ENCODE measurements at places on chromosomes 2 and 18. TPM values are rescaled to one million over a fixed set of nuclear protein-coding genes. Genes with fewer than 3 reads are reported as not detected.

TUBA3D gene
- total RNA-seq, result not detected

PROM2 gene
- total RNA-seq, result 147 TPM

TCF23 gene
- not detected for total RNA-seq

EML6 gene
- total RNA-seq, result 3.7 TPM

GALNT3 gene
- 33.1 TPM for total RNA-seq

GYPC gene
- not detected for total RNA-seq

PLEKHB2 gene
- total RNA-seq, result 46.2 TPM

- H3K4me1 ChIP-seq, result no peaks in the 10 kb centered on the region
- no peaks in the 10 kb centered on the region for H3K27me3 ChIP-seq
- H3K4me3 ChIP-seq, result no peak overlapping the region
- no peaks in the 10 kb centered on the region for H3K36me3 ChIP-seq
- no peak for DNase-seq
Measured at GRCh38 chr2:119464981-119465380, 33.3 kb downstream of the TMEM37 start.

DNA sequence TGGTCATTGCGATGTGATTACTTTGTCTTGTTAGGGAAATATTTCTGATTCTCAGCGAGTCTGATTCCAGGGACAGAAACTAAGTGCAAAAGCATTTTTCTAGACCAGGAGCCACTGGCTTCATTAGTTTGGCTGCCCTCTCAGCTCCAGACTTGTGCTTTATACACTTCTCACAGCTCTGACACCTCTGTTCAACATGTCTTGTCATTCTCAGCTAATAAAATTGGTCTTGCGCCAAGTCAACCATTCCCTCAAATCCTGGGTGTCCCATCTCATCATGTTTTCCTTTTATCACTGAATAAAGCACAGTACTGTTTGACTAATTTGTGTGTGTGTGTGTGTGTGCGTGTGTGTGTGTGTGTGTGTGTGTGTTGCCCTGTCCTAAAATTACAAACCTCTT is 215.5 kb upstream of the EPHA4 start:
- no peak overlapping the region for H3K27ac ChIP-seq
- H3K36me3 ChIP-seq, result no peaks in the 10 kb centered on the region
- peaks cover 12% of the 10 kb centered on the region for H3K4me1 ChIP-seq
- no peak overlapping the region for H3K4me3 ChIP-seq

DNA sequence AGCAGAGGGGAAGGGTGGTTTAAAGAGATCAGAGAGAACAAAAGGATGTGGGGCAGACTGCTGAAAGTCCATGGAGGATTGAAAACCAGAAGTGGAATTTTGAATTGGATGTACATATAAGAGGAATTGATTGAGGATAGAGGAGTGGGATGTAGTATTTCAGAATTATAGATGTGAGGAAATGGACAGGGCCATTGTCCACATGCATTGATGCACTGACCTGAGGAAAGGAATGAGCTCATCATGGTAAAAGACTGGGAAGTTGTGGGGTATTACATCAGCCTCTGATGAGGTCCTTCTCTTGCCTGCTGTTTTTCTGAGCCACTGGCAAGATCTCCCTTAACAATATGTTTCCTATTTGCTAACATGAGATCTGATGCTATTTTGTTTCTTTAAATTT is 365.7 kb upstream of the FANCL start:
- no peaks in the 10 kb centered on the region for H3K36me3 ChIP-seq
- H3K4me1 ChIP-seq, result no peaks in the 10 kb centered on the region
- no peak for DNase-seq
- H3K27ac ChIP-seq, result no peak overlapping the region

GRCh38 chr2:10777842-10778723 is 34.5 kb downstream of the PDIA6 start:
- no peaks in the 10 kb centered on the region for H3K27me3 ChIP-seq
- DNase-seq, result no peak
- no peak overlapping the region for H3K4me3 ChIP-seq
- peaks cover 15% of the 10 kb centered on the region for H3K36me3 ChIP-seq
- no peak overlapping the region for H3K27ac ChIP-seq
- H3K4me1 ChIP-seq, result no peaks in the 10 kb centered on the region

GRCh38 chr2:11669454-11670291 is at the start of gene NTSR2:
Gene NTSR2 (minus strand): TSS chr2:11670195. CDS start chr2:11670129, 66 bp downstream.
- no peak within 1 kb of the TSS for H3K27ac ChIP-seq
- DNase-seq, result no peak
- no peaks in the 10 kb centered on the region for H3K27me3 ChIP-seq

DNA sequence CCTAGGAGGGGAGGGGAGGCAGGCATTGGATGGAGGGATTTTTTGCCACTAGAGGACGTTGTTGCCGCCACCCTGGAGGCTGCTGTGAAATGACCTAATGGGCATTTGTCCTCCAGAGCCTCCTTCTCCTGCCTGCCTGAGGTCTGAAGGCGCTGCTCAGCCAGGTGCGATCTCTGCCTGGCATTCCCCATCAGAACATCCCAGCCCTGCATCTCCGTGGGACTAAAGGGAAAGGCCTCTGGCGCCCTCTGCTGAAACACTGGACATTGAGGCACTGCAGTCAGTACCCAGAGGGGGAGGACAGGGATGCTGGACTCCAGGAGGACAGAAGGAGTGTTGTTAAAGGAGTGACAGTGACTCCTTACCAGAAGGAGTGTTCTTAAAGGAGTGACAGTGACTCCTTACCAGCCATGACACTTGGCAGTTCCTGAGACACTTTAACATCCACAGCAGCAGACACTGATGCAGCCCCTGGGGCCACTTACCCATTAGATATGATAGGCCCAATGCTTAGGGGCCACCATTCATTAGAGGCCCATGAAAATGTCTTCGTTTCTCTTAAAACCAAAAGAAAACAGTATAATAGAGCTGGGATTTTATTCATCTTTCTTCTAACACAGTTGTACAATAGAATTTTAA is 17.0 kb downstream of the THNSL2 start:
- H3K36me3 ChIP-seq, result no peaks in the 10 kb centered on the region
- no peak overlapping the region for H3K4me3 ChIP-seq
- no peak overlapping the region for H3K27ac ChIP-seq
- no peaks in the 10 kb centered on the region for H3K27me3 ChIP-seq
- no peak for DNase-seq
- H3K4me1 ChIP-seq, result no peaks in the 10 kb centered on the region

DNA sequence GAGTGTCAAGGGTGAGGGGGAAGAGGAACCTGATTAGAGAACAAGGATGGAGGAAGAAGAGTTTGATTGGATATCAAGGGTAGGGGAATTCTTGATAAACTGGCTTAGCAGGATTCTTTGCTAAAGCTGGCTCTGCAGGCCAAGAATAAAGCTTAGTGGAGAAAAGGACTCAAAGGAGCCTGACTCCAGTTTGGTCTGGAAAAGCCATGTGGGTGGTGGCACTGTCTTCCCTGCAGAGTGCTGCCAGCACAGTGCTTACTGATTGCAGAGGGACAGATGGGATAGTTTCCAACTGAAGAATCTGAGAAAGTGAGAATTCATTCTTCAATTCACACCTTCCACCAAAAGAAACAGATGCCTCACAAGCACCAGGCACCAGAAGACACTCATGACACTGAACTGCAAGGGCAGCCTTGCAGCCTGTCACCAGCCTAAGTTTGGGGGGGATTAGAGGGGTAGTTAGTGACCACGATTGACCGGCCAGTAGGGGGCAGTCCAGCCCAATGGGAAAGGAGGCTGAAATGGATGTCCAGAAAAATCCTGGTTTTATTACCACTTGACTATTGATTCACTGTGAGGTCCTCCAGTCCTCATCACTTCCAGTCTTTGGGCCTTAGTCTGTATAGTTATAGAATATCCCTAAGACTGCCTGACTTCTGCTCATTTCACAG is 334.5 kb downstream of the SMAD2 start:
- no peak for DNase-seq
- no peaks in the 10 kb centered on the region for H3K4me1 ChIP-seq
- peaks cover 41% of the 10 kb centered on the region for H3K27me3 ChIP-seq
- no peak overlapping the region for H3K27ac ChIP-seq
- no peaks in the 10 kb centered on the region for H3K36me3 ChIP-seq

DNA sequence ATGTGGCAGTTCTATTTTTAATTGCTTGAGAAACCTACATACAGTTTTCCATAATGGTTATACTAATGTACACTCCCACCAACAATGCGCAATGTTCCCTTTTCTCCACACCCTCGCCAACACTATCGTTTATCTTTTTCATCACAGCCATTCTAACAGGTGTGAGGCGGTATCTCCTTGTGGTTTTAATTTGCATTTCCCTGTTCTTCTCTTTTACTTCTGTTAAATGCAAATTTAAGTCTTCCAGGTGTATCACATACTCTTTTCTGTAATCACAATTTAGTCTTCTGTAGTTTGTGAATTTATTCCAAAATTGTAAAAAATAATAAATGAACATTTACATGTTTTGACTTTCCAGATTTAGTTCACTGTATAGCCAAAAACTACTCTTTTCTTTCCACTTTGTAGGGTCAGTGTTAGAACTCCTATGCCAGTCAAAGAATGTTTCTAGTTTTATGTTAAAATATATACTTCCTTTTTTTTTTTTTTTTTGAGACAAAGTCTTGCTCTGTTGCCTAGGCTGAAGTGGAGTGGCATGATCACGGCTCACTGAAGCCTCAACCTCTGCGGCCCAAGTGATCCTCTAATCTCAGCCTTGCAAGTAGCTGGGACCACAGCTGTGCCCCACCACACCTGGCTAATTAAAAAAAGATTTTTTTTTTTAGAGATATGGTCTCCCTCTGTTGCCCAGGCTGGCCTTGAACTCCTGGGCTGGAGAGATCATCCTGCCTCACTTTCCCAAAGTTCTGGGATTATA is 15.4 kb upstream of the ACYP2 start:
- no peak overlapping the region for H3K27ac ChIP-seq
- H3K4me3 ChIP-seq, result no peak overlapping the region
- no peaks in the 10 kb centered on the region for H3K27me3 ChIP-seq

GRCh38 chr2:65499216-65499615 is 66.8 kb upstream of the SPRED2 start:
- H3K4me3 ChIP-seq, result no peak overlapping the region
- H3K4me1 ChIP-seq, result no peaks in the 10 kb centered on the region
- no peaks in the 10 kb centered on the region for H3K36me3 ChIP-seq
- H3K27me3 ChIP-seq, result no peaks in the 10 kb centered on the region

DNA sequence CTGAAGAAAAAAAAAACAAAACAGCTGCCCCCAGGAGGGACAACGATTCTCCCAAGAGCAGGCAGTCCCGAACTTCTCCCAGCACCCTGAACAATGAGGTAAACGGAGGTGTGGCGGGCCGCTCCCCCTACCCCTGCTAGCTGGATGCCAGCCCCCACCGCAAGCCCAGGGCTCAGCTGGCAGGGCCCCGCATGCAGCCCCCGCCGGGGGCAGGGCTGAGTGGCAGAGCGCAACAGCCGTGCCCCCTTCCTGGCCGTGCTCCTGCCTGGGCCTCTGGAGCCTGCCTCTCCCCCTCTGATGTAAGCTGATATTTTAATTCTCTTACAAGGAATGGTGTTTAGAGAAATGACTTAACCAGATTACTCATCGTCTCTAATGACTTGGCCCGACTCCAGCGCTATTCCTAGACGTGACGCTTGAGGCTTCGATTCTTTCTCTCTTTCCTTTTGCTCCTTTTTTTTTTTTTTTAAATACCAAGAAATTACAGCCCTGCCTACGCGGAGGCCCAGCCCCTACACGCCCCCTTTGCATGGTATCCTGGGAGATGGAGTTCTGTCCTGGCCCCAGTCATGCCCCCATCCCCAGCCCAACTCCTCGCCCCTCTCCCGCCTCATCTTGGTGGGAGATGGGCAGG is 4.6 kb upstream of the ARID5A start:
- H3K36me3 ChIP-seq, result no peaks in the 10 kb centered on the region
- no peaks in the 10 kb centered on the region for H3K27me3 ChIP-seq
- H3K27ac ChIP-seq, result 0 out of 2 replicates have a peak overlapping the region, but pooled peaks have one; percentile 59
- peak; percentile 92 for DNase-seq
- peak overlapping the region; percentile 51 for H3K4me3 ChIP-seq

- H3K27ac ChIP-seq, result no peak overlapping the region
- peaks cover 49% of the 10 kb centered on the region for H3K4me1 ChIP-seq
- no peaks in the 10 kb centered on the region for H3K36me3 ChIP-seq
- H3K27me3 ChIP-seq, result no peaks in the 10 kb centered on the region
- H3K4me3 ChIP-seq, result no peak overlapping the region
Measured at GRCh38 chr2:43210125-43210466, 16.3 kb downstream of the ZFP36L2 start.

- no peak overlapping the region for H3K4me3 ChIP-seq
- no peak overlapping the region for H3K27ac ChIP-seq
- H3K4me1 ChIP-seq, result no peaks in the 10 kb centered on the region
- H3K27me3 ChIP-seq, result peaks cover 32% of the 10 kb centered on the region
- no peaks in the 10 kb centered on the region for H3K36me3 ChIP-seq
- DNase-seq, result no peak
Measured at GRCh38 chr2:8204711-8205110, 477.1 kb upstream of the ID2 start.

DNA sequence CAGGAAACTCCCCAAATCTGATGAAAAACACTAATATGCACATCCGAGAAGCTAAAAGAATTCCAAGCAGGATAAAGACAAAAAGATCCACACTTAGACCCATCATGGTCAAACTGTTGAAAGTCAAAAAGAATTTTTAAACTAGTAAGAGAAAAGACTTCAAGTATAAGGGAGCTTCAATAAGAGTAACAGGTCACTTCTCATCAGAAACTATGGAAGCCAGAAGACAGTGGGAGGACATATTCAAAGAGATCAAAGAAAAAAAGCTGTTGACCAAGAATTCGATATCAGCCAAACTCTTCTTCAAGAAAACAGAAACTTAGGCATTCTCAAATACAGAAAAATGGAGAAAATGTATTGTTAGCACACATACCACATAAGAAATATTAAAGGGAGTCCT is 50.4 kb downstream of the ZC3H8 start:
- DNase-seq, result no peak
- H3K36me3 ChIP-seq, result no peaks in the 10 kb centered on the region
- no peak overlapping the region for H3K4me3 ChIP-seq
- H3K27me3 ChIP-seq, result no peaks in the 10 kb centered on the region

- no peak overlapping the region for H3K4me3 ChIP-seq
- no peaks in the 10 kb centered on the region for H3K27me3 ChIP-seq
- no peak for DNase-seq
- no peak overlapping the region for H3K27ac ChIP-seq
Measured at GRCh38 chr2:220081171-220081570, 453.7 kb downstream of the SLC4A3 start.

DNA sequence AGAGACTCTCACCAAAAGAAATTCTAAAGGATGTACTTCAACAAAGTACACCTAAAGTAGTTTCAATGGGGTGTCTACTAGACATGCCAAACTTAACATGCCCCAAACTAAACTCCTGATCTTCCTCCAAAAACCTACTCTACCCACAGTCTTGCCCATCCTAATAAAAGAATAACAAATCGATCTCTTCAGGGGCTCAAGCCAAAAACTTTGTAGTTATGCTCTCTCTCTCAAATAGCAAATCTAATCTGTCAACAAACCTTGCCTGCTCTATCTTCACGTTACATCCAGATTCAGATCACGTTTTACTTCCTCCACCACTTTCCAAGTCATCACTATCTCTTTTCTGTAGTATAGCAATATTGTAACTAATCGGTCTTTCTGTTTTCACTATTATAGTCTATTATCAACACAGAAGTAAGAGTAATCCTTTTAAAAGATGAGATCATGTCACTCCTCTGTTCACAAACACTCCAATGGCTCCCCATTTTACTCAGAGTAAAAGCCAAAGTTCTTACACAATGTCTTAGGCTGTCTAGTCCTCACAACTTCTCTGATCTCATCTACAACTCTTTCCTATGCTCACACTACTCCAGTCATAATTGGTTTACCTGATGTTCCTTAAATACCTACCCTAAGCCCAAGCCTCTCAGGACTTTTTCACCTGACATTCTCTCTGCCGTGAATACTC is 79.9 kb downstream of the THADA start:
- H3K4me1 ChIP-seq, result peaks cover 11% of the 10 kb centered on the region
- H3K27ac ChIP-seq, result no peak overlapping the region
- H3K4me3 ChIP-seq, result no peak overlapping the region
- no peak for DNase-seq
- no peaks in the 10 kb centered on the region for H3K36me3 ChIP-seq
- H3K27me3 ChIP-seq, result no peaks in the 10 kb centered on the region
